ENCODE measurements at places on chromosomes 16 and 17. TPM values are rescaled to one million over a fixed set of nuclear protein-coding genes. Genes with fewer than 3 reads are reported as not detected.

The ADGRG1 gene
- total RNA-seq, result 2.3 TPM

DNA sequence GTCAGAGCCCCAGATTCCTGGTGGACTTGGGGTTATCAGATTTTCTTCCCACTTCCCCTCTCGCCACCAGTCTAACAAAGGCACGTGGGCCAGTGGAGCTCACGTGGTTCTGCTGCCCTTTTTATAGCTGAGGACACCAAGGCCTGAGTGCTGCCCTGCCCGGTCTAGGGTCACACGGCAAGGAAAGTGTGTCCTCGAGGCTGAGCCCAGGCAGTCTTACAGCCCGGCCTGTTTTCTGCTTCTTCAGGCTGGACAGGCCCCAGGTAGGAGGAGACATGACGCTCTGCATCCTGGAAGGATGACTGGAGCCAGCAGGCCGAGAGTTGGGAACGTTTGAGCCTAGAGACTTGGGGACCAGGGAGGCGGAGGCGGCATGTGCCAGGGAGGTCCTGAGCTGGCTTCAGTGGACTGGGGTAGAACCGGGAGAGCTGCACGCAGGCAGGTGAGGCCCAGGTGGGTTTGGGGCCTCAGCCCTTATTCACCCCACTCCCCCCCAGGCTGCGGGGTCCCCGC lies 3.5 kb downstream of the CTRB1 start:
- H3K27ac ChIP-seq, result no peak overlapping the region
- no peaks in the 10 kb centered on the region for H3K27me3 ChIP-seq
- no peak overlapping the region for H3K4me3 ChIP-seq
- H3K4me1 ChIP-seq, result no peaks in the 10 kb centered on the region
- no peak for DNase-seq

DNA sequence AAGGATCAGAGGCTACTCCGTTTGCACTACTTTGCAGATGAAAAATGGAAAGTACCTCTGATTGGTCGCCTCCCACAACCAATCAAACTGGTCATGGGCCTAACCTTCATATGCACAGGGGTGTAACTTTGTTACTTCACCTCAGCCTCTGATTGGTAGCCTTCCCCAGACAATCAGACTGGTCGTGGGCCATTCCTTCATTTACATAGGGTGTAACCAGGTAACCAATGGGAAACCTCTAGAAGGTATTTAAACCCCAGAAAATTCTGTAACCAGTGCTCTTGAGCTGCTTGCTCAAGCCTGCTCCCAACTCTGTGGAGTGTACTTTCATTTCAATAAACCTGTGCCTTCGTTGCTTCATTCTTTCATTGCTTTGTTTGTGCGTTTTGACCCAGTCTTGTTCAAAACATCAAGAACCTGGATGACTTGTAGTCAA lies 39.2 kb upstream of the USP22 start:
- no peaks in the 10 kb centered on the region for H3K4me1 ChIP-seq
- H3K27me3 ChIP-seq, result no peaks in the 10 kb centered on the region
- H3K36me3 ChIP-seq, result no peaks in the 10 kb centered on the region
- DNase-seq, result no peak

DNA sequence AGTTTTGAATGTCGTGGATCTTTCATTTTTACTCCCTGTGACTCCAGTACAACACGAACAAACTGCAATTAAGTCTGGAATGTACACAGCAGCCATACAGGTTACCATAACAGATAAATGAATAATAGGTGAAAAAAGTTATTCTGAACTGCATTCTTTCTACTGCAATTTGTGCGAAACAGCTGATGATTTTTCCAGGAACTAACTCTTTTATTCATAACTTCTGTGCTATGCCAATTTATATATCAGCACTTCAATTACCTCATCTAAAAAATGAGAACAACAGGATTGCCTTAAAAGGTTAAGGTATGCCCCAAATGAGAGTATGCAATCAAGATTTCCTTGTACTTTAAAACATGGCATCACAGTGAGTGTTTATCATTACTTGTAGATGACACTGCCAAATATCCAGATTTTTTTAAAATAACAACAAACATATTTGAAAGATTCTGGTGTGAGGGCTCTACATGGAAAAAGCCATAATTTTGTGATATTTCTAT lies 238.9 kb downstream of the CDH8 start:
- H3K27me3 ChIP-seq, result no peaks in the 10 kb centered on the region
- no peak overlapping the region for H3K27ac ChIP-seq

- H3K27me3 ChIP-seq, result no peaks in the 10 kb centered on the region
- no peaks in the 10 kb centered on the region for H3K36me3 ChIP-seq
- H3K4me1 ChIP-seq, result peaks cover 34% of the 10 kb centered on the region
- DNase-seq, result no peak
Observed at GRCh38 chr16:29825145-29826044, 5.1 kb downstream of the MVP start.

DNA sequence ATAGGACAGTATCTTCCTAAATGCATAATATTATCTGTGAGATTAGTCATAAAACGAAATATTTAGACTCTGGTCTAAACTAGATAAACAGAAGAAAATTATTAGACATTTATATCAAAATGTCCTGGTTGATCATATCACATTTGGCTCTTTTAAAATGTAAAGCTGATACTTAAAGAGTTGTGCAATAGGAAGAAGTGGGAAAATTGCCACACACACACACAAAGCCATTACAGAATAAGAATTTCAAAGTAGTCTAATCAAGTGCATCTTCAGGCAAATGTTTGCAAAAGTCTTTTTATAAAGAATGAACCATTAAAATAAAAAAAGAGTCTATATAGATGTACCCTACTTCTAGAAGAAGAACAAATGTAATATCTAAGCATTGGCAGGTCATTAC lies 301.7 kb downstream of the KIF2B start:
- H3K27me3 ChIP-seq, result no peaks in the 10 kb centered on the region
- no peaks in the 10 kb centered on the region for H3K36me3 ChIP-seq
- H3K27ac ChIP-seq, result no peak overlapping the region

DNA sequence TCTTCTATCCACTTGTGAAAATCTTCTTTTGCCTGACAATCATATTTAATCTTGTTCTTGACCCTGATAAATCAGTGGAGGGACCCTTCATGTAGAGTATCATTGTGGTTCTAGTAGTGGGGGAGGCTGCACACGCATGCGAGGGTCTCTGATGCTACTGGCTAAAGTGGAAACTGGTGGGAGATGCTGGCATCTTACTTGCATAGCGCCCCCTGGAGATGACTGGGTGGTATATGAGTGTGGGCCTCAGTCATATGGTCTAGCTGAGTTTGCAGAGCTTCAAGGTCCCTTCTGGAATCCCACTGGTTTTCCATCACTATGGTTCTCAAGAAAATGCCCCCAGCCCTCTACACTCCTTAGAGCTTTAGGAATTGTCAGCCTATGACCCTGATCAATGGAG lies 236.4 kb upstream of the AXIN2 start:
- no peak overlapping the region for H3K27ac ChIP-seq
- H3K4me1 ChIP-seq, result no peaks in the 10 kb centered on the region
- H3K36me3 ChIP-seq, result no peaks in the 10 kb centered on the region
- no peaks in the 10 kb centered on the region for H3K27me3 ChIP-seq
- H3K4me3 ChIP-seq, result no peak overlapping the region
- no peak for DNase-seq

DNA sequence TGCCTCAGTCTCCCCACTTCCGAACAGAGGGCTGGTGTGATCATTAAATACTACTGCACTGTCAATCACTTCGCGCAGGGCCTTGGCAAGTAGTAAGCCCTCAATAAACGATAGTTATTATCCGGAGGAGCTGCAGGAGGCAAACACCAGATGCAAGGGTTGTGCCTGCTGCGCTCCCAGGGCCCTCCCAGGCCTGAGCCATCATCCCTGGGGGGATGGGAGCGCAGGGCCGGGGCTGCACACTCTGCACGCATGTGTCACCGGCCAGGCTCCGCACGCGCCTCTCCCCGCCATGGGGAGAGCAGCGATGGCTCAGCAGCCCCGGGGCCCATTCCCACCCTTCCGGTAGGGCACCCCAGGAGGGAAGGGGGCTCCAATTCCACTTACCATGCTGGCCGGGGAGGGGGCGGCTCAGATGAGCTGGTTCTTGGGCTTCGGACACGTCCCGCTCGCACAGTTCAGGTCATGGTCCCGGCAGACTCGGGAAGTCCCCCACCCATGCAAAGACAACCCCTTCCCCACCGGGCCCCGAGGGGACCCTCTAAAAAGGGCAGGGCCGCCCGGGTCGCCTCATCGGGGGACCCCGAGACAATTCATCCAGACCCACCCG lies 681 bp downstream of the XPO6 start:
- peak overlapping the region; percentile 91 for H3K4me3 ChIP-seq
- peaks cover 10% of the 10 kb centered on the region for H3K4me1 ChIP-seq
- no peaks in the 10 kb centered on the region for H3K36me3 ChIP-seq
- DNase-seq, result peak; percentile 66
- H3K27ac ChIP-seq, result peak overlapping the region; percentile 61
- no peaks in the 10 kb centered on the region for H3K27me3 ChIP-seq

GRCh38 chr17:15384142-15384787 lies 42.9 kb upstream of the TEKT3 start:
- H3K36me3 ChIP-seq, result no peaks in the 10 kb centered on the region
- no peaks in the 10 kb centered on the region for H3K27me3 ChIP-seq
- no peak for DNase-seq
- no peaks in the 10 kb centered on the region for H3K4me1 ChIP-seq
- no peak overlapping the region for H3K4me3 ChIP-seq
- H3K27ac ChIP-seq, result peak overlapping the region; percentile 10

- H3K4me3 ChIP-seq, result no peak overlapping the region
- DNase-seq, result no peak
- H3K4me1 ChIP-seq, result no peaks in the 10 kb centered on the region
- H3K36me3 ChIP-seq, result no peaks in the 10 kb centered on the region
- H3K27ac ChIP-seq, result no peak overlapping the region
- H3K27me3 ChIP-seq, result peaks cover 3% of the 10 kb centered on the region
Observed at GRCh38 chr16:24170407-24170806, 85.7 kb upstream of the CACNG3 start.

GRCh38 chr17:50693036-50693682 lies 14.6 kb downstream of the ANKRD40 start:
- peaks cover 3% of the 10 kb centered on the region for H3K36me3 ChIP-seq
- no peaks in the 10 kb centered on the region for H3K27me3 ChIP-seq
- peak overlapping the region; percentile 42 for H3K27ac ChIP-seq
- DNase-seq, result no peak

DNA sequence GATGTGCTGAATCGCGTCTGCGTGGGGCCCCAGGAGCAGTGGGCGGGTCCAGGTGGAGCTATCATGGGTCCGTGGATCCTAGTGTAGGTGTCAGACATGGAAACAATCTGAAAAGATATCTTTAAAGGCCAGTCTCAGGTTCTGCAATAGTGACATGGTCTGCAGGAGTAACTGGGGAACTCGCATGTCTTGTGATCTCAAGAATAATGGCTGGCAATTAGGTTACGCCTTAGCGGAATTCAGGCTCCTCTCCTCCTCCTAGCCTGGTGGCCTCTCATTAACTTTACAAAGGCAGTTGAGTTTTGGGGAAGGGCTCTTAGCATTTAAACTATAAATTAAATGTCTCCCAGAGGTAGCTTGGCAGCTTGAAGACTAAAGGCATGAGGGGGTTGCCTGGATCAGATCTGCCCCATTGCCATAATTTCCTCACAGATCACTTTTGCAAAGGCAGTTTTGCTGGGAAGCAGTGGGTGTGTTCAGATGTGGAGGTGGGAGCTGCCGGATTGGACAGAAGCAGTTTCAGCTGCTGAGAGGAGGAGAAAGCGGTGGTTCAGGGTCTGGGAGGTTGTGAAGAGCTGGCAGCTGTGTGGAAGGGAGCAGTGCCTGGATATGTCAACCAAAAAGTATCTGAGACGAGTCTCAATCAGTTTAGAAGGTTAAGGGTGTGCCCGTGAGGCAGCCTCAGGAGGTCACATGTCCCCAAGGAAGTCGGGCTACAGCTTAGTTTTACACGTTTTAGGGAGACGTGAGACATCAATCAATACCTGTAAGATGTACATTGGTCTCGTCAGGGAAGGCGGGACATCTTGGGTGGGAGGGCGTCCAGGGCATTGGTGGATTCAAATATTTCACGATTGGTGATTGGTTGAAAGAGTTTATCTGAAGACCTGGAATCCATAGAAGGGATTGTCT lies 2.7 kb downstream of the TBCD start:
- no peak overlapping the region for H3K4me3 ChIP-seq
- DNase-seq, result no peak
- H3K27ac ChIP-seq, result no peak overlapping the region
- no peaks in the 10 kb centered on the region for H3K27me3 ChIP-seq
- no peaks in the 10 kb centered on the region for H3K36me3 ChIP-seq
- peaks cover 11% of the 10 kb centered on the region for H3K4me1 ChIP-seq

DNA sequence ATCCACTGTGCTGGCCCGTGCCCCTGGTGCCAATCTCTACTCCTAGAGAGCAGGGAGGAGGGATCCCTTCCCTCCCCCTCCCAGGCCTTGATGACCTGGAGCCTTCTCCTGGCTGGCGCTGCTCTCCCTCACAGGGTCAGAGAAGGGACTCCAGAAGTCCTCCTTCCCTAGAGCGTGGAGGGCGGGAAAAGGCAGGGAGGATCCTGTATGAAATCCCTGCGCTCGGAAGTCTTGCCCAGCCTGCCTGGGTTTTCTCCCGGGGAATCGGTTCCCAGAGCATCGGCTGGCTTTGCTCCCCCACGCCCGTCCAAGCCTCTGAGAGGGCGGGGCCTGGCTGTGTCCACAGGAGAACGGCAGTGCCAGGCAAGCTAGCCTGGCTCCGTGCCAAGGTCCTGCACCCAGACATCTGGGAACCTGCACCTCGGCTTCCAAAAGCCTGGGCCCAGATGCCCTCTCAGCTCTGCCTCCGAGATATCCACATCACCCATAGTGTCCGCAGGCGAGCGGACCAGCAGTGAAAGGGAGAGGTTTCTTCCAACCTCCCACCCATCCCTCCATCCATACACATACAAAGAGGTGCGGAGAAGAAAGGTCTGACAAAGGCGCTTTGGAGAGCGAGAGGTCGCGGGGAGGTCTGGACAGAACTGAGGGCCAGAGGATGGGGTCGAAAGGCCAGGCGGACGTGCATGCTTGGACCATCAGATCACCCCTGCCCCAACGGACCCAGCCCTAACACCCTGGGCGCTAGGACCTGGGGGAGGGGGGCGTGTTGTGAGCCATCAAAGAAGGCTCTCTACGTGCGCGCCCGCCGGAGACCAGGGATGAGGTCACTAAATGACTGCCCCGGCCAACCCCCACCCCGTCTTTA lies 1.1 kb downstream of the MPP2 start:
- no peak overlapping the region for H3K4me3 ChIP-seq
- H3K27me3 ChIP-seq, result no peaks in the 10 kb centered on the region
- H3K4me1 ChIP-seq, result no peaks in the 10 kb centered on the region
- DNase-seq, result no peak

- no peak overlapping the region for H3K4me3 ChIP-seq
- no peaks in the 10 kb centered on the region for H3K27me3 ChIP-seq
- no peaks in the 10 kb centered on the region for H3K4me1 ChIP-seq
- no peaks in the 10 kb centered on the region for H3K36me3 ChIP-seq
Observed at GRCh38 chr16:80703131-80704071, 101.0 kb downstream of the CDYL2 start.

All from liver (tissue), 10 donors.